ENCODE measurements at places on chromosomes 2 and 18.

DNA sequence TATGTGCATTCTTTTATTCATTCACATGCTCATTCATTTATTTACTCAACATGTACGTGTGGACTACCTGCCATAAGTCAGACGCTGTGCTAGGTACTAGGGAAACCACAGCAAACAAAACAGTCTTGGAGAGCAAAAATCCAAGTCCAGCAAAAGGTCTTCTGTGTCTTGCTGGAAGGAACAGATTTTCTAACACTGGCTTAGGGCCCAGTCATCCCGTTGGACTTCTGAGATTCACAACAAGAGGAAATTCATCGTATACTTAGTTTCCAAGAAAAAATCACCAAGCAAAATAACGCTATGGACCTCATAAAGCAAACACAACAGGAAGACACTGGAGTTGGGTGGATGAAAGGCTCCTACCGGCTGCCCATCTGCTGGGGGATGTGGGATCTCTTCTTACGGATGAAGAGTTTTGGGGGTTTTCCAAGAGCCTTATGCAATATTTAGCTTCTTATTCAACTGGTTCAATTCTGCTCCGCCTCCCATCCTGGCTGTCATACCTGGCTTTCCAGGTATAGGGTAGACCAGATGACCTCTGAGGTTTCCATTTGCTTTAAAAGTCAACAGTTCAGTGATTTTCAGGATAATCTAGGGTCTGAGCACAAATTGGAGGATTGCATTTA, 262.7 kb downstream of the HAUS1 start:
- DNase-seq: no peak

DNA sequence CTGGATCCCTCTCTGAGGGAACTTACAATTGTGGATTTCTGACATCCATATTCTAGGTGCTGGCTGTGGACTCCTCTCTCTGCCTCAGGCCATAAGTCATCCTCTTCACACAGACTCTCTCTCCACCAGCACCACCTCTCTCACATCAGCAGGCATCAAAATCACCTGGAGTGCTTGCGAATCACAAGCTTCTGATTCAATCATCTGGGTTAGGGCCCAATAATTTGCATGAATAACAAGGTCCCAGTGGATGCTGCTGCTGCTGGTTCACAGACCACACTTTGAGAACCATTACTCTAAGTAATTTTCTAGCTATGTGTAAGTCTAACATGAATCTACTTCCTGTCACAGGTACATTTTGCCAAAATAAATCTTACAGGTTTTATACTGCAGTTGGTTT, 214.9 kb downstream of the DSEL start:
- DNase-seq: no peak

DNA sequence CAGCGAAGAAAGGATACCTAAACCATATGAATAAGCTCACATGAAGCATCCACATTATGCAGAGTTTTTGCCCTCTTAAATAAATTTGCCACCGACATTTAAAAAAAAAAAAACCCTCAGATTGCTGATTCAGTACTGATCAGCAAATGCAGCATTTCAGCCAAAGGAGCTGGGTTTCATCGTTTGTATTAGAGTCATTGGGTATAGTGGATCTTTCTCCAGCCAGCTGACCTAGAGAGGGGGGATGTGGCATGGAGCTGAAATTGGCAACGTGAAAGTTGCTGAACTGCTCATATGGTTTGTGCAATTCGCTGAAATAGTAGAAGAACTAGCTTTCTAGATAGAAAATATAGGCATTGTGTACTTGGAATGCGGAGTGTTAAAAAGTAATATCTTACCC, 73.5 kb upstream of the ZNF397 start:
- DNase-seq: no peak

GRCh38 chr2:191501561-191502168, 176.3 kb upstream of the NABP1 start:
- no peak for DNase-seq

DNA sequence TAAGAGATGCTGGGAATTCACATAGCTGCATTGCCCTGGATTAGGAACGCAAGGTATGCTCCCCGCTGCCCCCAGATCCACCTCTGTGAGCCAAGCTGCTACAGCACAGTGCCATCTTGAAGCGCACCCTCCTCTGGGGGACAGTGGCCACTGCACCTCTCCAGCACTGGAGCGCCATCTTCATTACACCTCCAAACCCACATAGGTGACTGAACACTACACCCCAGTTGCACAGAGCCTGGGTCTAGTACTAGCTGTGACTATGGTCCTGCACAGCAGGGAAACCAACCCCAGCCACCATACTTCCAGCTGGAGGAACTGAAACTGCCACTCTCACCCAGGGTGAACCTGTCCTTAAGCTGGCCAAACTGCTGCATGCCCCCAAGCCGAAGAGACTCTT, 84.6 kb downstream of the TMEM237 start:
- DNase-seq: no peak

DNA sequence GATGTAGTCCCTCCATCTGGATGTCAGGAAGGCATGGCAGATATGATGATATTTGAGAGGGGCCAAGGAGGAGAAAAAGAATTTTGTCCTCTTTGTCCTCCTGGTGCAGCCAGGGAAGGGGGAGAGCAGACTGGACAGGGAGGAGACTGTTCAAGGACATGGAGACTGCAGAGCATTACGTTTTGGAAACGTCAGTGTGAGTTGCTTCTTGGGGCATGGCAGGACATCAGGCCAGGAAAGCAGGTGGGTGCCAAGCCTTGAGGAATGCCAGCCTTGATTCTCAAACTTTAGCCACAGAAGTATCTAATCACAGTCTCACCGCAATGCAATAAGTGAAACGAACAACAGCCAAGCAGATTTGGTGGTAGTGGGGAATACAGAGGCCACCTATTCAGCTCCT, 66.2 kb downstream of the BMP10 start:
- no peak for DNase-seq

GRCh38 chr2:3460831-3461800, 58.2 kb downstream of the ADI1 start:
- no peak for DNase-seq
